ENCODE measurements at places on chromosomes 3 and 15.

GRCh38 chr15:57950381-57950946 is 115.0 kb downstream of the ALDH1A2 start:
- no peak for DNase-seq

GRCh38 chr3:106119614-106120082 is 250.8 kb upstream of the CBLB start:
- DNase-seq, result no peak

GRCh38 chr3:58130591-58130990 is 80.2 kb downstream of the DNASE1L3 start:
- DNase-seq, result no peak

GRCh38 chr15:69476704-69477473 is 24.3 kb downstream of the RPLP1 start:
- no peak for DNase-seq

- DNase-seq, result no peak
Measured at GRCh38 chr3:158097081-158097592, 9.1 kb downstream of the SHOX2 start.

DNA sequence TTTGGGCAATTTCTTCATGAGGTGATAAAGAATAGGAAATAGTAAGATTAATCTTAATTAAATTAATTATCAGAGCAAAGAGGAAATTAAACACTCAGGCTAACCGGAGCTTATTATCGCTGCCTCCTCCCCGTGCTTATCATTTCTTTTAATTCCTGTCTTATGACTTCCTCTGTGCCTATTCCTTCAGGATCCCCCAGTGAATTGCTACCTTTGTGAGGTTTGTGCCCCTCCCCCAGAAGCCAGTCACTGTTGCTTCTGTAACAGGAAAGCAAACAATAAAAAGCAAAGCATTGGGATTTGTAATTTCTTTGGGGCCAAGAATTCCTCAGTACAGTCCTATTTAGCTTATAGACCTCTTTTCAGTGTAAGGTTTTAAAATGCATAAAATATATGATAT is 164.5 kb downstream of the CADPS start:
- DNase-seq, result no peak

- DNase-seq, result no peak
Measured at GRCh38 chr15:41985236-41986160, 13.1 kb upstream of the EHD4 start.

- DNase-seq, result no peak
Measured at GRCh38 chr3:183094711-183095110, 4.6 kb downstream of the MCCC1 start.

GRCh38 chr15:70378126-70379031 is 280.7 kb upstream of the TLE3 start:
- no peak for DNase-seq

GRCh38 chr3:118144919-118145318 is 889.7 kb downstream of the IGSF11 start:
- DNase-seq, result no peak

DNA sequence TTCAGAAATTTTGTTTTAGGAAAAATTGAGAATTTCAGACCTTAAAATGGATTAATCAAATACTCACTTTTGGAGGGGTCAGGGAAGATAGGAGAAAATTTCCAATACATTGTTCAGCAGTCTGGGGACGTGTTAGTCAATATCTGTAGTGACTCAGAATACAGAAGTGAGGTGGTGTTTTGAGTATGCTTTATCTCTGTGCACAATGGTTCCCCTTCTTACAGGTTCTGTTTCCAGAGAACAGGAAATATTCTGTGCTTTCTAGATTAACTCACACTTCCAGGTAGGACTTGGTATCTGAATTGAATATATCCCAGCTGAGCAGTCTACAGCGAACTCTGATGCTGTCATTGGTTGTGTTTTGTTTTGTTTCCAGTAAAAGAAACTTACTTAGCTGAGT is 30.7 kb upstream of the CCDC54 start:
- DNase-seq, result no peak
